Memory B cell (primary cell): ENCODE measurements at places on chromosomes 16 and 17.

DNA sequence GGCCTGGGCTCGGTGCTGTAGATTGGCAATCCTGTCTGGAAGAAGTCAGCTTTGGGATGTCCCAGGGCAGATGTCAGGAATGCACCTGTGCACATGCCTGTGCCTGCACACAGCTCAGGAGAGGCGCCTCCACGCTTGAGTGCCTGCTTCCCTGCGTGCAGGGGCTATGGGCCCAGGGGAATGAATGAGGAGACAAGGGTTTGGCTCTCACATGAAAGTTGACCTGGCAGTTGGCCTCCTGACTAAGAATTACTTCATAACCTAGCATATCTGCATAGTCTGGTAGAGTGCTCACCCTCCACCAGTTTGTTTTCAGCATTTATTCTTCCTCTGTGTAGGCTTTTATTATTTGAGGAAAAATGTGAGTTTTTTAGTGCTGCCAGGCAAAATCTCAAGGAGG is 50.0 kb downstream of the PLD6 start:
- no peak for DNase-seq

- no peak for DNase-seq
Measured at GRCh38 chr16:81598083-81598482, 153.5 kb downstream of the CMIP start.

DNA sequence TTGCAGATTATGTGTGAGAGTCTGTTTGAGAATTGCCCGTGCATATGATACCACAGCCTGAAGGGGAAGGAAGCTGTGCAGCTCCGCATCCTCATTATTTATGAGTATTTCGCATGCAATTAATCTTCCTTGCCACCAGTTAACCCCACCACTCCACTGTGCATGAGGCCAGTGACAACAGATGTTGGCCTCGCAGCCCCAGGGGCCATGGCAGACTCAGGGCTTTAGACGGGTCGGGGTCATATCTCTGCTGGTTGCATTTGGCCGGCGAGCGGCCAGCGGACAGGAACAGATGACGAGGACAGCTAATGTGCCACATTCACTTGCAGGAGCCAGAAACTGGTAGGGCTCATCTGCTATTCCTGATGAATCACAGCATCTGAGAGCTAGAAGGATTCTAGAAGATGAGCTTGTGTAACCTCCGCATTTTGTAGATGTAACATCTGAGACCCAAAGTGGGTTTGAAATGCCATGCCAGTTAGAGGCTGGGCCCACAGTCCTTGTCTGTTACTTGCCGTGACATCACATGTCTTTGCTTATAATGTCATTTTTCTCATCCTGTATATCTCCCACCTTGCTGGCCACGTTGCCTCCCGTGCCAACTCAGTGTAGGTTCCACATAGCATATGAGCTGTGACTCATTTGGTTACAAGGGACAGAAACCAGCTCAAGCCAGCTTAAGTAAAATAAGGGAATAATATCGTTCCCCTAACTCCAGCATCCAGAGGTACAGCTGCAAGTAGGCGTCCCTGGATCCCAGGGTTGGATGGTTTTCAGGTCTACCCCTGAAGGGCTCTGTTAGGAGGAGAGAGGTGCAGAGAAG is 137.2 kb downstream of the SNX29 start:
- DNase-seq = no peak

- no peak for DNase-seq
Measured at GRCh38 chr16:83248735-83249463, 558.9 kb upstream of the HSBP1 start.

- no peak for DNase-seq
Measured at GRCh38 chr17:44222112-44222869, 2.8 kb upstream of the UBTF start.

GRCh38 chr17:33596899-33597298 is 303.8 kb upstream of the ASIC2 start:
- DNase-seq = no peak

GRCh38 chr17:68381076-68381900 is 76.0 kb downstream of the WIPI1 start:
- no peak for DNase-seq

DNA sequence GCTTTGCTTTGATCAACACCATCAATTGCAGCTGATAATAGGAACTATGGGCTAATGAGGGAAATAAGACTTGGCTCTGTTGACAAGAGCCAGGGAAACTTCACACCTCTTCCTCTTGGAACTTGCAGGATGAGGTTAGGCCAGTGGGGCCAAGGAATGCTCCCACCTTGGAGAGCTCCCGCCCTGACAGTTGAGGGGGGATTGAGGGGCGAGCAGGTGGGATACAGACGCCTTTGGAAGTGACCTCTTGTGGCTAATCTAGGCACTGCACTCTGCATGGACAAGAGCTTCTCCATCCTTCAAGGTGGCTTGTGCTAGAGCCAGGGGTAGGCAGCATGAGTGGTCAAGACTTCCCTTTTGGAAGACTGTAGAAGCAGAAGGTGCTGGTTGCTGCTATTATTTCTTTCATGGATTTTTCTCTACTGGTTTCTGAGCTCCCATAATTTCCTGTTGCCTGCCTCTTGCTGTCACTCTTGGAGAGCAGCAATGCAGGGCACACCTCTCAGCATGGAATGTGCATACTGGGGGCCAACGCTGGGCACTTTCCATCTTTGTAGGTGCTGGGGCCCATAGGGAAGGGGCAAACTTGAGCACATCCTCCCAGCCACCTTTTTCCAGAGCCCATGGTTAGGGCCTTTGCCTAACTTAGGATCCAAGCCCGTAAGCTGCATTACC is 2.3 kb upstream of the PHF12 start:
- DNase-seq = peak; percentile 58

- no peak for DNase-seq
Measured at GRCh38 chr17:298791-299450, 53.7 kb downstream of the RPH3AL start.

DNA sequence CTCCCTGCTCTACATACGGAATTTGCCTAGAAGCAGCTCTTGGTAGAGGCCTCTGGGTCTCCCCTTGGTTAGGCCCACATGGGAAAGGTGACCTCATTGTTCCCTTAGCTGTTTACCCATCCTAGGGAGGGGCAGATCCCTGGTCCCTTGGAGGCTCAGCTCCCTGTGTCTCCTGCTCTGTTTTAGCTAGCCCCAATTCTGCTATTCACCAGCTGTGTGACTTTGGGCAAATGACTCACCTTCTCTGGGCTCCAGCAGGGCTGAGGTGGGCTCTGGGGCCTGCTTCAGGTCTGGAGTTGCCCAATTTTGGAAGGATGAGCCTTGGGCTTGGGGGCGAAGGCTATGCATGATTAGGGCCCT is 3.9 kb downstream of the ABCC3 start:
- DNase-seq = no peak

GRCh38 chr17:77677630-77678029 is 280.9 kb upstream of the TNRC6C start:
- no peak for DNase-seq

DNA sequence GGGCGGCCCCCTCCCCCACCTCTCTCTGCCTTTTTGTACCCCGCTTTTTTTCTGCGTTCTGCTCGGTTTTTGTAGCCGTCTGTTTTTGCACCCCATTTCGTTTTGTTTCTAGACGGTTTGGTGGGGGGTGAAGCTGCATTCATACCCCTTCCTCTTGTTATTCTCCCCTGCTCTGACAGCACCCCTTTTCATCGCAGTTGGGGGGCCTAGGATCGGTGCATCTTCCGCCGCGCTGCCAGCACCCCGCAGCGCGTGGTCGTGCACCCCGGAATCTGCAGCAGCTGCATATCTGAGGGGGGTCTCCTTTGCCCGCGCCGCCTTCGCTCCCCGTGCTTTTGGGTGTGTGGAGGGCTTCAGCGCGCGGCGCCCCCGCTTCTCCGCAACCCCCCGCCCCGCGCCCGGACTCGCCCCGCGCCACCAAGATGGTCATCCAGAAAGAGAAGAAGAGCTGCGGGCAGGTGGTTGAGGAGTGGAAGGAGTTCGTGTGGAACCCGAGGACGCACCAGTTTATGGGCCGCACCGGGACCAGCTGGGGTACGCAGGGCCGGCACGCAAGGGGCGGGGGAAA is 455 bp downstream of the ATP1B2 start:
- DNase-seq = no peak

- DNase-seq = no peak
Measured at GRCh38 chr17:31261601-31262000, 35.4 kb downstream of the OMG start.

DNA sequence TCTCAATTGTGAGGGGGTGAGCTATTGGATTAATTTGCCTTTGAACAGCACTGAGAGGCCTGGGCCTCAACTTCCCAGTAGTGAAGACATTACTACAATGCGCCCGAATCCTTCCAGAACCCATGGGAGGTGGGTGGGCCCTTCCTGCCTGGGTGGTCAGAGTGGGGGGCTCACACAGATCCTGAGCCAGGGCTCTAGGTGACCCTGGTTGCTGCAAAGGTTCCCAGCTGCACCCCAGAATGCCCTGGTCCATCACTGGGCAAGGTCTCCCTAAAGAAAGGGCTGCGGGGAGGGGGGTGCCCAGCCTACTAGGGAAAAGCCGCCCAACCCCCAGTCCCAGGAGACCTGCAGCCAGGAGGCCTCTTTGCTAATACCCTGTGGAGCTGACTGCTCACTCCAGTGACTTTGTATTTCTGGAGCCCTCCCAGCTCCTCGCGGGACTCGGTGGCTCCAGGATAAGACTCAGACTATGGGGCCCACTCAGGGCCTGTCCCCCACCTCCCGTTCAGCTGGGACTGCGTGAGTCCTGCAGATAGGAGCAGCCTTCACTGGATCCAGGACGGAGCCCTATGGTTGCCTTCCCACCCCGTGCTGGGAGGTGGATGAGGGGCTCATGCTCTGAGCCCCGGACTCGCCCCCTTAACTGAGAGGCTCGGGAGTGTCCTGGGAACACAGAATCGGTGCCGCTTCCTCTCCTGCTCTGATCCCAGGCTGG is 40.2 kb downstream of the SLC7A5 start:
- no peak for DNase-seq

- peak; percentile 42 for DNase-seq
Measured at GRCh38 chr16:23863511-23864422, 28.0 kb downstream of the PRKCB start.

- DNase-seq = no peak
Measured at GRCh38 chr16:88058136-88058535, 106.9 kb downstream of the BANP start.

DNA sequence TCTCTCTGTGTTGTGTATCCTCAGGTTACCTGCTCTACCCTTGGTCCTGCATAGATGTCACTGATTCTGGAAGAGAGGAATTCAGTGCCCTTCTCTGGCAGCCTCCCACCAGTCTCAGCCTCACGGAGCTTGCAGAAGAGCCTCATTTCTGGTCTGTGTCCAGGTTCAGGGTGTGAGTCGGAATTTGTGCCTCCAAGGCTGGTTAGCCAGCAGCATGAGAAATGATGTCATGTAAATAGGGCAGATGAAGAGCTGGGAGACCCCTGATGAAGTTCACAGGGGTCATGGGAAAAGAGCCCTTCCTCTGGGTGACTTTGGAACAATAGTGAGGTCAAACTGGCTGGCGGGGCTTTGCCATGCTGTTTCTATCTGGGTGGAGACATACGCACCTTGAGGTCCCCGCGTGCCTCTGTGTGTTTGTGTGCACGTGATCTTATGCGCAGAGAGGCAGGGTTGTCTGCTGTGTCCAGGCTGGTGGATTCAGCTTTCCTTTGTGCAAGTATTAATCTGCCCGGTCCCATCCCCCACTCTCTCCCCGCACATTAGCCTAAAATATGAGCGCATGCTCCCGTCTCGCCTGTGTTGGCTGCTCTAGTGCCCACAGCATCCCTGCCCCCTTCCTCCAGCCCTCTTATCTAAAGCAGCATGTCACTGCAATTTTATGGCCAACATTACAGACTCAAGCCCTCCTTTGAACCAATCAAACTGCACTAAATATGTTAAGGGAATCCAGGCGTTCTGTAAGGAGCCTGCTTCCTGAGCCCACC is 256.3 kb upstream of the ZFHX3 start:
- no peak for DNase-seq

- DNase-seq = no peak
Measured at GRCh38 chr16:46822270-46822669, 8.7 kb downstream of the C16orf87 start.

- DNase-seq = no peak
Measured at GRCh38 chr16:72101195-72101594, 7.5 kb downstream of the DHX38 start.

- DNase-seq = no peak
Measured at GRCh38 chr17:59520251-59520650, 45.2 kb upstream of the DHX40 start.

DNA sequence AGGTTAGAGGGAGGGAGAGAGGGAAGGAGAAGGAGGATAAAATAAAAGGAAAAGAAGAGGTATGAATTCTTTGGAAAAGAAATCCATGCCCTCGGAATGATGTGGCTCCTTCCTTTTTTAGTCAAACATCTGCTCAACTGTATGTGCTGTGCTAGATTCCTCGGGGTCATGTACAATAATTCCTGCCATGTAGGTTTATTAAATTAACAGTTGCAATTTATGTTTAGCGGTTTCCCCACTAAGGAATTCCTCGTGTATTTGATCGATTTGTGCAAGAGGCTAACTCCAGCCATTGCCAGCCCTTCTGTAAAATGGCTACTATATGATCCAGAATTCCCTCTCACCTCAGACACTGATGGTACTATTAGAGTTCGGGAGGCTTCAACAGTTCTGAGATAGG is 83.0 kb upstream of the TBX2 start:
- DNase-seq = no peak

DNA sequence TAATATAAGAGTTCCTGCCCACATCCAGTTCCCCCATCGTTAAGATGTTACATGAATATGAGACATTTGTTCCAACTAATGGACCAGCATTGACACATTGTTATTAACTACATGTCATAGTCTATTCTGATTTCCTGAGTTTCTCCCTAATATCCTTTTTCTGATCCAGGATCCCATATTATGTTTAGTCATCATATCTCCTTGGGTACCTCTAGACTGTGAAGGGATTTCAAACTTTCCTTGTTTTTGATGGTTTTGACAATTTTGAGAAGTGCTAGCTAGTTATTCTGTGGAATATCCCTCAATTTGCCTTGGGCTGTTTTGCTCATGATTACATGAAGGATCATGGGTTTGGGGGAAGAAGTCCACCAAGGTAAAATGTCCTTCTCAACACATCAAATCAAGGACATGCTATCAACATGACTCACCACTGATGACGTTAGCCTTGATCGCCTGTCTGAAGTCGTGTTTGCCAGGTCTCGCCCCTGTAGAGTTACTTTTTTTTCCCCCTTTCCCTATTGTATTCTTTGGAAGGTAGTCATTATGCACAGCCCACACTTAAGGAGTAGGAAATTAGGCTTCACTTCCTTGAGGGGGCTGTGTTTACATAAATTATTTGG is 42.5 kb downstream of the CACNG3 start:
- no peak for DNase-seq

DNA sequence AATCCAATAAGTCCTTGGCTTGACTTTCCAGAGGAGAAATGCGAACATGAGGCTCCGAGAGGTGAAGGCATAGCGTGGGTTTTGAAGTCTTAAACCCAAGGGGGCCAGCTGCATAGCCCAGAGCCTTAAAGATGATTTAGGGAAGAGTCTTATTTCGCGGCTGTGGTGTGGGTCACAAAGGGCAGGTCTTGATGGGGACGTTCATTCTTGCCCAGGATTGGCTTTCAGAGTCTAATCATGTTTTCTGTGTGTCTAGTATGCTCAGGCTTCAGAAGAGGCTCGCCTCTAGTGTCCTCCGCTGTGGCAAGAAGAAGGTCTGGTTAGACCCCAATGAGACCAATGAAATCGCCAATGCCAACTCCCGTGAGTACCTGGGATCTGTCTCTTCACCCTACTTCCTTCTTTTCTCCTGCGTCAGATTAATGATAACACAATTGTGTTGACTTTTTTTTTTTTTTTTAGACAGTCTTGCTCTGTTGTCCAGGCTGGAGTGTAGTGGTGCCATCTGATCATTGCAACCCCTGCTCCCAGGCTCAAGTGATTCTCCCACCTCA is 951 bp downstream of the RPL19 start:
- no peak for DNase-seq
